ENCODE measurements at places on chromosomes 7 and 10.

GRCh38 chr7:43362652-43363034 is 220.3 kb upstream of the STK17A start:
- no peak for DNase-seq
- H3K27ac ChIP-seq: no peak overlapping the region
- H3K4me1 ChIP-seq: no peaks in the 10 kb centered on the region

GRCh38 chr7:106866298-106867281 is 1.5 kb downstream of the PIK3CG start:
- peaks cover 39% of the 10 kb centered on the region for H3K36me3 ChIP-seq
- H3K27me3 ChIP-seq: no peaks in the 10 kb centered on the region
- no peak for DNase-seq
- H3K4me1 ChIP-seq: peaks cover 76% of the 10 kb centered on the region
- peak overlapping the region; percentile 88 for H3K27ac ChIP-seq

DNA sequence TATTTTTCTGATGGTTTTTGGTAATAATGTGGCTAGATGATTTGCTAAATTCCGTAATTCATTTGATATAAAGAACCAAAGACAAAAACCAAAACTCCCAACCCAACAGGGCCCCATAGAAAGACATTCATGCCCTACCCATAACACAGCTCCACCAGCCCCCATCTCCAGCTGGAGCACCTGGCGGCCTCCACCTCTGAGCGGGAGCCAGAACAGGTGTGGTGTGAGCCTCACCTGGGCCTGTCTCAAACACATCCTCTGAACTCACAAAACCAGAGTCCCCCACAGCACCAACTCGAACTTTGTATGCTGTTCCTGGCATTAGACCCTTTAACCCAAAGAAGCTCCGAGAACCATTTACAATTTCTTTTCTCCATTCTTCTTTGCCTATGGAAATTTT is 36.5 kb upstream of the LAMB4 start:
- no peak for DNase-seq
- no peaks in the 10 kb centered on the region for H3K4me1 ChIP-seq
- no peak overlapping the region for H3K4me3 ChIP-seq
- H3K27ac ChIP-seq: no peak overlapping the region
- H3K36me3 ChIP-seq: peaks cover 2% of the 10 kb centered on the region
- no peaks in the 10 kb centered on the region for H3K27me3 ChIP-seq

DNA sequence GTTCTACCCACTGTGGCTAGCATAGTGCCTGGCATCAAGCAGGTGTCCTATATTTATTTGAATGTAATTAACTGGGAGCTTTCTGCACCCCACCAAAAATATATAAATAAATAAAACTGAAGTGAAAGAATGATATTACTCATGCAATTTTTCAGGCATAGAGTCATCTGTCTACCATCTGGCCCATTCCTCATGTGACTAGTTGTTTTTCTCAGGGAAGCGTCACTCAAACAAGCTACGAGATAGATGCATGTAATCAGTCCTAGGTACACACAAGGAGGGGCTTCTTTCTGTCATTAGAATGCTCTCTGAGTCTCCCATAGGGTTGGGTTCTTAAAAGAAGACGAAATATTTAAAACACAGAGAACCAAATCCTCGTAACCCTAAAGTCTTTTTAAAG is 255.5 kb upstream of the KMT2E start:
- H3K4me1 ChIP-seq: no peaks in the 10 kb centered on the region
- no peak overlapping the region for H3K4me3 ChIP-seq
- no peaks in the 10 kb centered on the region for H3K36me3 ChIP-seq
- no peak for DNase-seq
- H3K27me3 ChIP-seq: peaks cover 13% of the 10 kb centered on the region

DNA sequence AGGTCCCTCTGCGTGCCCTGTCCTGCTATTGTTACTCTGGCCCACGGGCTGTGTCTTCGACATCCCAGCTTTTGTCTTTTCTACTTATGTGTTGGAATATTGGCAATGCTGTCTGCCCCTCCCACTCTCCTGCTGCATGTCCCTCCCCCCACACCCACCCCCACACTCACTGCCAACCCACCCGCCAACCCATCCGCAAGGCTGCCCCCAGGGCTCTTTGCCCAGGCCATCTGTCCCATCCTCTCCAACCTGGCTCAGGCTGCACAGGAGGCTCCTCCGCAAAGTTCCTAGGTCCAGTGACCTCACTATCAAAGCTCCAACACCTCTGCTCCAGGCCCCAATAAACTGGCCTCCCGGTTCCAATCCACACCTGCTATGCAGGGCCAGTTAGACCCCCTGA is 167.1 kb upstream of the PRR15 start:
- H3K4me1 ChIP-seq: no peaks in the 10 kb centered on the region
- H3K27ac ChIP-seq: no peak overlapping the region
- H3K27me3 ChIP-seq: peaks cover 2% of the 10 kb centered on the region
- H3K36me3 ChIP-seq: no peaks in the 10 kb centered on the region
- no peak for DNase-seq

GRCh38 chr7:94183891-94184290 is 179.7 kb upstream of the BET1 start:
- H3K4me3 ChIP-seq: no peak overlapping the region
- H3K4me1 ChIP-seq: no peaks in the 10 kb centered on the region
- H3K36me3 ChIP-seq: no peaks in the 10 kb centered on the region
- no peak overlapping the region for H3K27ac ChIP-seq
